ENCODE measurements at places on chromosomes 13 and 19. TPM values are rescaled to one million over a fixed set of nuclear protein-coding genes. Genes with fewer than 3 reads are reported as not detected.

GRCh38 chr19:1392407-1392806 lies 8.7 kb downstream of the NDUFS7 start:
- no peak overlapping the region for H3K27ac ChIP-seq
- no peak for DNase-seq
- H3K4me3 ChIP-seq: no peak overlapping the region
- H3K4me1 ChIP-seq: peaks cover 14% of the 10 kb centered on the region

GRCh38 chr13:78638216-78638615 lies 20.7 kb downstream of the OBI1 start:
- H3K36me3 ChIP-seq: peaks cover 10% of the 10 kb centered on the region
- H3K4me3 ChIP-seq: no peak overlapping the region
- H3K27me3 ChIP-seq: no peaks in the 10 kb centered on the region

- peak; percentile 50 for DNase-seq
- H3K36me3 ChIP-seq: no peaks in the 10 kb centered on the region
- H3K4me3 ChIP-seq: no peak overlapping the region
- H3K4me1 ChIP-seq: peaks cover 5% of the 10 kb centered on the region
Observed at GRCh38 chr13:73879346-73880015, 254.7 kb downstream of the KLF12 start.

Gene ADGRE3
- total RNA-seq: 0.04 TPM

Gene DMAC2
- total RNA-seq: 30.3 TPM
